ENCODE measurements at places on chromosomes 1 and 21. TPM values are rescaled to one million over a fixed set of nuclear protein-coding genes. Genes with fewer than 3 reads are reported as not detected.
A peak's percentile ranks its signal among the peaks of the same experiment; 100 is the strongest.

NBPF26 gene
- 40.7 TPM for total RNA-seq

- H3K4me1 ChIP-seq, result peaks cover 4% of the 10 kb centered on the region
- no peak overlapping the region for H3K27ac ChIP-seq
- H3K36me3 ChIP-seq, result no peaks in the 10 kb centered on the region
- H3K27me3 ChIP-seq, result peaks cover 3% of the 10 kb centered on the region
- DNase-seq, result no peak
- no peak overlapping the region for H3K4me3 ChIP-seq
These were observed 17.7 kb upstream of the SUMO3 start for GRCh38 chr21:44835647-44835973.

SPRR2G gene
- not detected for total RNA-seq

AZIN2 gene
- 18.8 TPM for total RNA-seq

- no peak overlapping the region for H3K27ac ChIP-seq
- H3K27me3 ChIP-seq, result no peaks in the 10 kb centered on the region
- no peaks in the 10 kb centered on the region for H3K4me1 ChIP-seq
These were observed 504.4 kb upstream of the PLXNA2 start for GRCh38 chr1:208748387-208749165.

- H3K27me3 ChIP-seq, result peaks cover 72% of the 10 kb centered on the region
- DNase-seq, result no peak
- H3K4me3 ChIP-seq, result no peak overlapping the region
- H3K27ac ChIP-seq, result no peak overlapping the region
- no peaks in the 10 kb centered on the region for H3K36me3 ChIP-seq
These were observed 95.2 kb downstream of the CAMK2N1 start for GRCh38 chr1:20390589-20391331.

- DNase-seq, result peak; percentile 87
- H3K4me3 ChIP-seq, result no peak overlapping the region
- no peak overlapping the region for H3K27ac ChIP-seq
- H3K36me3 ChIP-seq, result no peaks in the 10 kb centered on the region
- H3K4me1 ChIP-seq, result no peaks in the 10 kb centered on the region
These were observed 6.5 kb upstream of the FTCD start for GRCh38 chr21:46161633-46162592.
